ENCODE measurements at places on chromosomes 16 and 17.

- DNase-seq: no peak
Measured at GRCh38 chr17:78725448-78726021, 56.5 kb downstream of the CYTH1 start.

- peak; percentile 62 for DNase-seq
Measured at GRCh38 chr17:65560628-65561451, 608 bp downstream of the AXIN2 start.

DNA sequence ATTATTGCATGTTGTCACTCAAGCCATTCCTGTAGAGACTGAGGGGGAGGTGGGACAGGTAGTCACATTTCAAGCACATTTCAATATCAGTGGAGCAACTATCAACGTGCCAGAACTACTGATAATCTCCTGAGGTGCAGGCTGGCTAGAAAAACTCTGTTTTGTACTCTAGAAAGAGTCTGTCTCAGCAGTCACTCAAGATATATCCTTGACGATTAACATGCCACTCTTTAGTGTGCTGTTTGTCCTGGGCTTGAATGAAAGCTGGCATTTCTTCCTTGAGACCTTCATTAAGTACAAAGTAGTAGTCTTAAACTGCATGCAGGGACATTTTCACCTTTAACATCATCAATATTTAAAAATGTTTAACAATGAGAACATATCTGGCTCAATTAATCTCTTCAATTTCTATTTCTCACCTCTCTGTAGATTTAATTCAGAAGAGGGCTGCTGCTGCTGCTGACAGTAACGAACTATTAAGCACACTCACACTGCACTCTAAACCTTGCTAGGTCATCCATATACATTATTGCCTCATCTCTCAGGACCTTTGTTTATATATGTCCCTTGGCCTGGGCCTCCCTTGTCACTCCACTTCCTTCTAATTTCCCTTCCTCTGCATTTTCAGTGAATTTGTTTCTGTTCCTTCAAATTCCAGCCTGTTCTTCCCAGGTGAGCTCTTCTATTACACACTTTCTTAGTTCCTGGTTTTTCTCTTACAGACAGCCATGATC is 412.0 kb downstream of the HAPSTR1 start:
- DNase-seq: no peak

GRCh38 chr17:75074532-75074931 is 13.2 kb upstream of the SLC16A5 start:
- DNase-seq: no peak

DNA sequence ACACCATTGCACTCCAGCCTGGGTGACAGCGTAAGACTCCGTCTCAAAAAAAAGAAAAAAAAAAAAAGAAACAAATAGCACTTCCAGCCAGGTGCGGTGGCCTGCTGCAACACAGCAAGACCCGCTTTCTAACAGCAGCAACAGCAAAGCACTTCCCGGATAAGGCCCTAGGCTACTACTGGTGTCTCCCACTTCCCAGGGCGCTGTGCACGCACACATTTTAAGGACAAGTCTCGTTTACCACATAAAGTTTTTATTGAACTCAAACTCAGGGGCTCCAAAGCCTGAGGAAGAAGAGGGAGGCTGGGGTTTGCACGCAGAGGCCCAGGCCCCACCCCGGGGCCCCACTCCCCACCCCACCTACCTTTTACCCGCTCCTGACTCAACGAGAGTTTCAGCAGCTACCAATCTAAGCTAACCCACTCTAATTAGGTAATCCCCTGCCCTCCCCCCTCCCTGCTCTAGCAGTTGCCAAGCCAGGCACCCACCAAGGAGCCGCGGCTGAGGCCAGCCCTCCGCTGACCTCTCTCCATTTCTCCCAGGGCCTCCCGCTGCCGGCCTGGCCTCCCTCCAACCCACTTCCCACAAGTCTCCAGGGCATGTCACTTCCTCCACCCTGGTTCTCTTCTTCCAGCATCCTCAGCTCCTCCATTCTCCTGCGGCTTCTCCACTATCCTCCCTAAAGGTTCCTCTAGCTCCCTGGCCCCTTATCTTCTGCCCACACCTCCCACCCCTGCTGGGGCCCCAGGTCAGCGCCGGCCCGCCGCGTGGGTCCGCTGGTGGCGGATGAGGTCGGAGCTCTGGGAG is 2.4 kb downstream of the ZNF768 start:
- no peak for DNase-seq

DNA sequence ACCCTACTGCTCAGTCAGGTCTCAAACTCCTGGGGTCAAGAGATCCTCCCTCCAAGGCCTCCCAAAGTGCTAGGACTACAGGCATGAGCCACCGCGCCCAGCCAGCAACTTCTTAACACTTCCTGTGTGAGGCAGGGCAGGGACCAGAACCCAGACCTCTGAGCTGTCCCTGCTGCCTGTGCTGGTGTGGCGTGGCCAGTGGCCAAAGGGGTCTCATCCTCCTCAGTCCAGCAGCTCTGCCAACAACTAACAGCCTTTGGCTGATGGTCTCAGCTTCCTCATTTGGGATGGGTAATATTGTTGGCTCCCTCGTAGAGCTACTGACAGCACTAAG is 1.4 kb upstream of the LLGL1 start:
- DNase-seq: no peak

DNA sequence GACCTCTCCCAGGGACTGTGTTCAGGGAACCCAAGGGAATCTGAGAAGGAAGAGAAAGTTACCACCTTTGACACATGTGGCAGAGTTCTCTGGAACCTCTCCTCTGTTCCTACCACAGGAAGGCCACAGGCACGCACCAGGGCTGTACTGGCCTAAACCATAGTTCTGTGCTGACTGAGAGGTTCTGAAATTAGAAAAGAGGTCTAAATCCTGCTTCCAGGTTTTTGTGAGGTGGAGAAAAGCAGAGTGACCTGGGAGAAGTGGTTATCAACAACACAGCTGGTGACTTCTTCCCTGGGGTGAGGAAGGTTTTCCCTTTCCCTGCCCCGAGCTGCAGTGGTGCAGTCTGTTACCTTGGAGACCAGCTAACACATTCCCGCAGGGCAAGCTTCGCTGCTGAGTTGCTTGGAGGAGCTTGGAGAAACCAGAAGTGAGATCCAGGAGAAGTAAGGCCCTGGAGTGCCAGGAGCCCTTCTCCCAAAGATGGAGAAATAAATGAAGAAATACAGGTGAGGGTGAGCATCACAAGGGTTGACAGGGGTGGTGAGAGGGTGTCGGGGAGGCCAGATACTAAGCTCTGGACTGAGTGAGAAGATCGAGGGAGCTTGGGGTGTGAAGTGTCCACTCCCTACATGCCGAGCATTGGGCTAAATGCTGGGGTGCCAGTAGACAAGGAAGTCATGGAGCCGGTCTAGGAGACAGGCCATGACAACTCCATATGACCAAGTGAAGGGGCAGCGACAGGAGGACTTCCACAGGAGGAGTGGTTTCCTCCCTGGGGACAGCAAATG is at the start of gene VWA3A:
Gene VWA3A, plus strand, starts transcription at position 399 of the 791 bp plus-strand sequence. Its CDS starts 97 bp downstream, at position 496.
- DNase-seq: no peak

All from activated naive CD4-positive, alpha-beta T cell treated with anti-CD3 and anti-CD28 coated beads, Interleukin-2, amount 50 U/mL, for 72 hours (primary cell).